Putamen (tissue), 1 donor: ENCODE measurements at places on chromosomes 16 and 17.
A peak's percentile ranks its signal among the peaks of the same experiment; 100 is the strongest.

GRCh38 chr17:55233840-55234239 is 30.9 kb upstream of the HLF start:
- DNase-seq: no peak

DNA sequence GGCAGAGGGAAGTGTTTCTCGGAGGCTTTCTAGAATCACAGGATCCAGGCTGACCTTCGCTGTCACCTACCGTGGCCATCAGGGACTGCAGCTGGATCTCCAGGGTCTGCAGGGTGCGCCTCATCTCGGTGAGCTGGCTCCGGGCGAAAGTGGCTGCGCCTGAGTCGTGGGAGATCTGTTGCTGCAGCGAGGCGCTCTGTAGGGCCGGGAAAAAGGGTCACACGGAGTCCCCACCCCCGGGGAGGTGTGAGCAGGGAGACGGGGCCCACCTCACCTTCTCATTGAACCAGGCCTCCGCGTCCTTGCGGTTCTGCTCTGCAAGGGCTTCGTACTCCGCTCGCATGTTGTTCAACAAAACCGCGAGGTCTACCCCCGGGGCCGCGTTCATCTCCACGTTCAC is 2.9 kb downstream of the KRT28 start:
- no peak for DNase-seq

DNA sequence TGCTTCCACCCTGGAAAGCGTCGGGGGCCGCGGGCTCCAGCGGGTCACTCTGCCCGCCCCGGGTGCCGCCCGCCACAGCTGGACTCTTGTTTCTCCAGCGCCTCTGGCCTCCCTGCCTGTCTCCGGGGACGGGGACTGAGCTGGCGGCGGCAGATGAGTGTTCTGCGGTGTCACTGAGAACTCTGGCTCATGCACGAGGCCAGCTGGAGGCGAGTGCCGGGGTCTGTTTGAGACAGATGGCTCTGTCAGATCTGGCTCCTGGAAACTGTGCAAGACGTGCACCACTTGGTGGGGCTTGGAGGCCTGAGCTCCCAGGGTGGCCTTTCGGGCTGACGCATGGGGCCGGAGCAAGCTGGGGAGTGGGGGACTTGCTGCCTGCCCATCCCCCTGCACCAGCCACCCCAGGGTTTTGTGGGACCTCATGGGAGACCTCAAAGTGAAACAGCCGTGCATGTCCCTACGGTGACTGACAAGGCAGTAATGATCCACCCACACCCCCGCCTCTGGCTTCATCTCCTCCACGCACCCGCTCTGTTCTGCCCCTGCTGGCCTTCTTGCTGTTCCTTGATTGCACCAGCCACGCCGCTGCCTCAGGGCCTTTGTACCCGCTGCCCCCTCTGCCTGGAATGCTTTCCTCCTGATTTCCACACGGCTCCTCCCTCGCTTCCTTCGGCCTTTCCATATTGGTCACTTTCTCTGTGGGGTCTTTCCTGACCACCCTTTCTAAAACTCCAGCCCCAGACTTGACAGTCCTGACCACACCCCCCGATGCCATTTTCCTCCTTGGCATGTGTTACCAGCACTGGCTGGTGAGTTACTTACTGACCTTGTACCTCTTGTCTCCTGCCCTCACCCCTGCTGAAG is 174.9 kb upstream of the CIBAR2 start:
- DNase-seq: peak; percentile 79

GRCh38 chr16:67417333-67418061 is 1.2 kb upstream of the ZDHHC1 start:
- DNase-seq: no peak

GRCh38 chr17:4014148-4014927 is 50.1 kb upstream of the ATP2A3 start:
- no peak for DNase-seq

- DNase-seq: no peak
Observed at GRCh38 chr16:11168386-11169051, 87.5 kb downstream of the SOCS1 start.

DNA sequence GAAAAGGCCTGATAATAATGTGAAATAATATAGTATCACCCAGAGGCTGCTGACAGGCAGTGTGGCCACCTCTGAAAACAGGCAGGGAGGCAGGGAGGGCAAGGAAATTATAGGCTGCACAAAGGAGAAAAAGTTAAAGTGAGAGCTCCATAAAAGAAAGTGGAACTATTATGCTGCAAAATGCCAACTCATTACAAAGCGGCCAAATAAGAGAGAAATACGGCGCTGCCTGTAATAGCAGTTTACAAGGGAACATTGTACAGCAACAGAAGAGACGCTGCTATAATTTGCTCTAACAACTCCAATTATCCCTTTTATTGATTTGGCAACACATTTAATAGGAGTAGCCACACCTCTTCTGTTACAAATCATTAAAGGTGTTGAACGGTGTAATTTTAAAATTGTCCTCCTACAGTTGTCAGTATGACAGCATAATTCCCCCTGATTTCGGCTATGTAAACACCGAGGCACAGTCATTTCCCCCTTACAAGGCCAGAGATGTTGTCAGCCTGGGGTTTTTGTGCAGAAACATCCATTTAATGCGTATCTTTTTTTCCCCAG is 120.3 kb downstream of the MRM1 start:
- peak; percentile 23 for DNase-seq

DNA sequence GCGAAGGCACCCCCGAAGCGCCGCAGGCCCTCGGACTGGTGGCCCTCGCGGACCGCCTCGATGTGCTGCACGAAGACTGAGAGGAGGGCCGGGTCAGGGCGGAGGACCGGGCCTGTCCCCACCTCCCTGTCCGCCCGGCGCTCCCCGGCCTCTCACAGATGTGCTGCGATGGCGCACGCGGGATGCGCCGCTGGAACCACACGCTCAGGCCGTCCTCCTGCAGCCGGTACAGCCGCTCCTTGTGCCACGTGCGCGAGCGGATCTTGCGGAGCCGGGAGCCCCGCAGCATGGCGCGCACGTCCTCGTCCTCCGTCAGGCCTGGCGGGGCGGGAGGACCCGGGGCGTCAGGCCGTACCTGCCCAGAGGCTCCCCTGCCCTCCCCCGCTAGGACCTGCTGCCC is 11.3 kb downstream of the PLCD3 start:
- no peak for DNase-seq

GRCh38 chr17:17700251-17700969 is 19.2 kb downstream of the RAI1 start:
- no peak for DNase-seq

DNA sequence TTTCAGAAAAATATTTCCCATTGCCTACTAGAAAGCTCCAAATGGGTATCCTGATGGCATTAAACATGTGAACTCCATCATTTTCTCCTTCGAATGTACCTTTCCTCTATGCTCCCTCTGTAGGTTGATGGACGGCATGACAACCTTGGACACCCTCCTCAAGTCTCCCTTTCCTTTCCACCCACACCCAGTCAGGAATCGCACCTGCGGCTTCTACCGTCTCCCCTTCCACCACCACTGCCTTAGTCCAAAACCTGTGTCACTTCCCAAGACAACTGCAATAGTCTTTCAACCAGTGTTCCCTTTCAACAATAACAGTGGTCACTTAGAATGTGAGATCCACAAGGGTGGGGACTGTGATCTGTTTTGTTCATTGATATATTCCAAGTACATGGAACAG is 233.1 kb upstream of the AXIN2 start:
- DNase-seq: no peak

DNA sequence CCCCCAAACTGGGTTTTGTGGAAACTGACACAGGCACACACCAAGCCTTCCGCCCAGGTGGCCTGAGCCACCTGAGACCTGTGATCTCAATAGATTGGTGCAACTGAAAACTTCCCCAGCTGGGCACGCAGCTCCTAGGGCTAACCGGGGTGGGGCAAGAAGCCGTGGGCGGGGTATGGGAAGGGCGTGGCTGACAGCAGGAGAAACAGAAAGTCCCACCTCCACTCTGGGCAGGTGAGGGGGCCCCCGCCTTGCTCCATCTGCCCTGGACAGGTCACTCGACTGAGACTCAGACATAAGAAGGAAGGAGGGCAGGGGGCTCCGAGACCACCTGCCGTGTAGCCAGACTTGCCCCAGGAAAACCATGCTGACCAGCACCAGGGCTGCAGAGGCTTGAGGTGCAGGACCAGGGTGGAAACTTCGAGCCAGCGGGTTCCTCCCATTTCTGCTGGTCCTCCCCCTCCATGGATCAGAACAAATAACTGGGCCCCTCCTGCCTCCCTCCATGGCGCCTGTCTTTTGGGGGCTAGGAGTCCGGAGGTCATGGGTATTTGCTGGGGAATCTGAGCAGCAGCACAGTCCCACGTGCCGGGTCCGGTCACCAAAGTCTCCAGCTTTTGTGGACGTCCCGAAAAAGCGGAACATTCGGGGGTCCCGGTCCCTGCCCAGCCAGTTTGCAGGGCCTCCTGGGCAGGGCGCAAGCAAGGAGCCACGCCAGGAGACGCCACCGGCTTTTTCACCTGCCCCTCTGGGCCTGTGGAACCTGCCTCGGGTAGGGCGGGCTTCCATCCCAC is 1.3 kb downstream of the TIMP2 start:
- DNase-seq: no peak

GRCh38 chr16:89369266-89369895 is 121.0 kb downstream of the ANKRD11 start:
- DNase-seq: no peak

DNA sequence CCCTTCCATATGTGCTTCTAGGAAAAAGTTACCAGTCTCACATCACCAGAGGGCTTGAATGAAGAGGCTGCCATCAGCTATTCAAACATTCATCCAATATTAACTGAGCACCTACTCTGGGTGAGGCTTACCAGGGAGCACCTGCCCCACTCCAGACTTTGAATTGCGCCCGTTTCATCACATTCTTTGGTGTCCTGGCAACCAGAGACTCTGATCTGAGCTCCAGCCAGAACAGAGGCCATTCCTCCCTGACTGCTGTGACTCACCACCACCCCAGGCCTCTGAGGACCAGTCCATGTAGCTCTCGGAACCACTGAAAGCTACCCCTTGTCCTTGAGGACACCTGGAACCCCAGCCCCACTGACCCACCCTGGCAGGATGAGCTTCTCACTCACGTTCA is at the start of gene C16orf96:
Gene C16orf96 (plus strand): TSS at position 229 of the 400 bp plus-strand sequence. CDS start 150 bp downstream, at position 379.
- no peak for DNase-seq

DNA sequence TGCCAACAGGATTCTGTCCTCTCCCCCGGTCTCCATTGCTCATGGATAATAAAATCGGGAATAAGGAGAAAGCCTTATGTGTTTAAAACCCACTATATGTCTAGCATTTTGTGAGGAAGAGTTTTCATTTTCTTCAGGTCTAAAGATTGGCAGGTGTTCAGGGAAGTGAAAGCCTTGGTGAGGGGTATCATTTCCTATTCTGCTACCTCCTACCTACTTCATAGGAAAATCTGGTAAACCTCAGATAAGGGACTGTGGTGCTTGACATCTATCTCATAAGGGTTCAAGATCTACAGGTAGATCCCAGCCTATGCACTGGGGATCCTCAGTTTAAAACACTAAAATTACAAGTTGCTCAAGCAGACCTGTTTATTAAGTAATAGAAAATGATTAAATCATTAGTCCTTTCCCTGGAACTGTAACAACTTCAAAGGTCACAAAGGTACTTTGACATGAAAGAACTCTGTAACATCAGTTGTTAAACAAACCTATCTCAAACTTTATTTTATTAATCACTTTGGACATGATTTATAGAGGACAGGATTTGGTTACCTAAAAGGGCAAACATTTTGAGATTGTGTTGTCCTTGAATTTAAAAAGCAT is 6.5 kb downstream of the MOSMO start:
- no peak for DNase-seq

- peak; percentile 41 for DNase-seq
Observed at GRCh38 chr16:19168371-19169081, 486 bp downstream of the SYT17 start.

DNA sequence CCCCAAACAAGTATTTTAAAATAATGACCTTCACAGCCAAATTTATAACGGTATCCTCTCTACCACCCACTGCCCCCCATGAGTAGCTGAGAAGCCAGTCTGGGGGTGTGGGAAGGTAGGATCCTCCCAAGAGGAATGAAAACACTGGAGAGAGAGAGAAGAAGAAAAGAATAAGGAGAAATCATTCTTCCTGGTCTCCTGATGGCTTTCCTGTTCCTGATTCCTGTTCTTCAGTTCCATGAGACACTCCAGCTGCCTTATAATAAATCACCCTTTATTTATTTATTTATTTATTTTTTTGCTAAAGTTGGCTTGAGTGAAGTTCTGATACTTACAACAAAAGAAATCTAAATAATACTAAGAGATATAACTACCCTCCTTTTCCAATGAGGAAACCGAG is 56.4 kb upstream of the FAM20A start:
- no peak for DNase-seq

- DNase-seq: no peak
Observed at GRCh38 chr16:14181371-14182050, 110.4 kb downstream of the MRTFB start.
